NCI-H2107 (cell line): ENCODE measurements at places on chromosomes 11 and 22.

- DNase-seq = no peak
These were observed 134.1 kb downstream of the COMMD9 start for GRCh38 chr11:36155124-36155561.

DNA sequence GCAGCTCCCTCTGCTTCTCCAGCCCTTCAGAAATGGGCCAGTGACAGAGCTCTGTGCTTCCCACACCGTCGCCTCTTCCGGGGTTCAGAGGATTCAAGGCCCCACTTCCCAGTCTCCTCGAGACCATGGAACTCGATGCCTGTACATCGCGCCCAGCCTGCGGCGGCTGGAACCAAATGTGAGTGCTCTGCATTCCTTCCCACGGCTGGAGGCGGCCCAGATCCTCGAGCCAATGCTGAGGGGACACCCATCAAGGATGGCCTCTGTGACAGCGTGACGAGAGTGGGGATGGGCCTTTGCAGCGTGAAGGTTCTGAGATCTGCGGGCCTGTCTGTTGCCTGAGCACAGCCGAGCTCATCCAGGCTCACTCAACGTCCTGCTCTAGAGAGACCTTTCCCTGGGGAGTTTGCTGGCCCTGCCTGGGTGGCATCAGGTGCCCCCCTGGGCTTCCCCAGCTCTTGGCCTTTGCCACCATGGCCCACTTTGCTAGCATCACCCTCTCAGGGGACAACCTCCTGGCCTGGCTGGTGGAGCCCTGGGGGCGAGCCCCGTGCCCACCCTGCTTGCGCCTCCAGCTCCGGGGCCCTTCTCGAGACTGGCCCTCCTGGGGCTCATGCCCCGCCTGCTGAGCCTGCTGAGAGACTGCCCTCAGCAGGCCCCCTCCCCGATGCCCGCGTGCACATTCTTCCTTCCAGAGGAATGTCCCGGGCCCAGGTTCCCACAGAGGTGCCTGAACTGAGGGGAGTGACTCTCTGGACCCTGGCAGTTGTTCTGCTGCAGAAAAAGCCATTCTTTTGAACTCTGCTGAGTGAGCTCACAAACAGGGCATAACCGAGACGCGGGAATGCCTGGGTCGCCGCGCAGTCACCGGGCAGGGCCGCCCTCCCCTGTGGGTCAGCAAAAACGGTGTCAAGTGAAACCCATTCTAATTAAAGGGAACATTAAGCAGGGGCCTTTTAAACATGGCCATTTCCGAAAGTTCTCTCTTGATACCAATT is 7.3 kb upstream of the MYEOV start:
- DNase-seq = no peak

- no peak for DNase-seq
These were observed 77.9 kb upstream of the OR5AK2 start for GRCh38 chr11:56910785-56911184.

GRCh38 chr11:46616551-46617133 is 385 bp downstream of the HARBI1 start:
- no peak for DNase-seq
